ENCODE measurements at places on chromosomes 4 and X.

DNA sequence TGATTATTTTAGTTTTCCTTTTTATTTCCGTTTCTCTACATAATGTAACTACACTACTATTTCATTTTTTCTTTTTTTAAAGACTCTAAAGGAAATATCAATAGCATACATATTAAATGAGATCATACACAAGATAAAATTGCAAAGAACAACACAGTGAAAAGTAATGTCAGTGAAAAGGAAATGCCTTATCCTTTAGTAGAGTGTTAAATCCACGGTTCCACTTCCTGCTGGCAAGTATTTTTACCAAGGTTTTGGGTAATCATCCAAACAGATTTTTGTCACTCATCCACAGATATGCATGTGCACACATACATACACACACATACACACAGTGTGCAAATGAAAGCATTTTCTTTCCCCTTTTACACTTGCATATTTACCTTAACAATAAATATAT, 548.9 kb downstream of the PPP4R3C start:
- no peaks in the 10 kb centered on the region for H3K36me3 ChIP-seq
- no peak for DNase-seq
- H3K27ac ChIP-seq: no peak overlapping the region
- no peaks in the 10 kb centered on the region for H3K27me3 ChIP-seq
- no peak overlapping the region for H3K4me3 ChIP-seq
- no peaks in the 10 kb centered on the region for H3K4me1 ChIP-seq

DNA sequence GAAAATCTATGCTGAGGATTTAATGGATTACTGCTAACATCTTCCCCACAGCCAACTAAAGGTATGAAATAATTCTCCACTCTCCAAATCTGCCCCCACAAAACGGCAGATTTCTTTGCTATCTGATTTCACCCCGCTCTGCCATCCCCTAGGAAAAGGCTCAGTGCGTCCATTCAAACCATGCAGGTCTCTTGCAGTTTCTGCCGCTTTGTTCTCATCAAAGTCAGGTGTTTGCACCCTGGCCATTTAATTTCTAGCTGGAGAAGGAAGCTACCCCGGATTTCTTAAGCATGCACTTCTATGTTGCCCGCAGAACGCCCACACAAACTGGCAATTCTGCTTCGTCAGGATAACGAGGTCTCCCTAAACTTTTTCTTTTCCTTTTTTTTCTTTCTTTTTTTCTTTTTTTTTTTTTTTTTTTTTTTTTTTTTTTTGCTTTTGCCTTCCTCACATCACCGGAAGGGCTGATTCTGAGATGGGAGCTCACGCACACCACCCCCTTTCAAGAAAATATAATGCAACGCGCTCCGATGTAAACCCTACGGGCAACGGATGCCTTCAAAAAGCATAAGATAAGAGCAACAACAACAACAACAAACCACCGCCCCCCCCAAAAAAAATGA, 3.3 kb downstream of the NLGN4X start:
- no peak for DNase-seq
- H3K27ac ChIP-seq: peak overlapping the region; percentile 37
- H3K36me3 ChIP-seq: no peaks in the 10 kb centered on the region
- peak overlapping the region; percentile 95 for H3K4me3 ChIP-seq
- peaks cover 31% of the 10 kb centered on the region for H3K4me1 ChIP-seq

GRCh38 chr4:123450393-123450792, 53.8 kb downstream of the SPRY1 start:
- no peak overlapping the region for H3K4me3 ChIP-seq
- DNase-seq: no peak
- no peaks in the 10 kb centered on the region for H3K27me3 ChIP-seq
- no peak overlapping the region for H3K27ac ChIP-seq

GRCh38 chr4:151988591-151988990, 227.8 kb upstream of the GATB start:
- no peak overlapping the region for H3K27ac ChIP-seq
- no peak overlapping the region for H3K4me3 ChIP-seq
- DNase-seq: no peak
- H3K27me3 ChIP-seq: peaks cover 5% of the 10 kb centered on the region
- no peaks in the 10 kb centered on the region for H3K36me3 ChIP-seq
- H3K4me1 ChIP-seq: peaks cover 16% of the 10 kb centered on the region

All from nephron progenitor cell (in vitro differentiated cells).